ENCODE measurements at places on chromosomes 2 and 18. TPM values are rescaled to one million over a fixed set of nuclear protein-coding genes. Genes with fewer than 3 reads are reported as not detected.

The EML6 gene
- total RNA-seq, result 1.5 TPM

The GCKR gene
- 0.11 TPM for total RNA-seq

The ZNF396 gene
- total RNA-seq, result 0.89 TPM

The DNAJC5G gene
- total RNA-seq, result not detected

The SERPINB4 gene
- total RNA-seq, result 0.09 TPM

The BCL2 gene
- total RNA-seq, result 0.55 TPM
